NCI-H1105 (cell line): ENCODE measurements at places on chromosomes 2 and 18.

DNA sequence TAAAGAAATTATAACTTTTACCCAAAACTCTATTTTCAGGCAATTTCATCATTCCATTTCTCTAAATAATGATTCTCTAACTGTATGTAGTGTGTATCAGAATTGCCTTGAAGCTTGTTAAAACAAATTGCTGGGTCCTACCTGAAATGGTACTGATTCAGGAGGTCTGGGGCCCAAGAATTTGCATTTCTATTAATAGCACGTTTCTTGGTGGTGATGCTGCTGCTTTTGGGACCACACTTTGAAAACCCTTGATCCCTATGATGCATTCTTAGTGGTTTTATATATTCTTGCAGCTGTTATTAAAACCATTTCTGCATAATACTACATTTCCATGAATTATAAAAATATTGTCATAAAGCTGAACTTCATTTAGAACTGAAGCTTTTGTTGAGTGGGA lies 140.7 kb downstream of the NCK2 start:
- no peak for DNase-seq

GRCh38 chr2:50727636-50728339 lies 304.1 kb downstream of the NRXN1 start:
- DNase-seq: no peak

GRCh38 chr2:212034841-212035585 lies 503.6 kb downstream of the ERBB4 start:
- no peak for DNase-seq

DNA sequence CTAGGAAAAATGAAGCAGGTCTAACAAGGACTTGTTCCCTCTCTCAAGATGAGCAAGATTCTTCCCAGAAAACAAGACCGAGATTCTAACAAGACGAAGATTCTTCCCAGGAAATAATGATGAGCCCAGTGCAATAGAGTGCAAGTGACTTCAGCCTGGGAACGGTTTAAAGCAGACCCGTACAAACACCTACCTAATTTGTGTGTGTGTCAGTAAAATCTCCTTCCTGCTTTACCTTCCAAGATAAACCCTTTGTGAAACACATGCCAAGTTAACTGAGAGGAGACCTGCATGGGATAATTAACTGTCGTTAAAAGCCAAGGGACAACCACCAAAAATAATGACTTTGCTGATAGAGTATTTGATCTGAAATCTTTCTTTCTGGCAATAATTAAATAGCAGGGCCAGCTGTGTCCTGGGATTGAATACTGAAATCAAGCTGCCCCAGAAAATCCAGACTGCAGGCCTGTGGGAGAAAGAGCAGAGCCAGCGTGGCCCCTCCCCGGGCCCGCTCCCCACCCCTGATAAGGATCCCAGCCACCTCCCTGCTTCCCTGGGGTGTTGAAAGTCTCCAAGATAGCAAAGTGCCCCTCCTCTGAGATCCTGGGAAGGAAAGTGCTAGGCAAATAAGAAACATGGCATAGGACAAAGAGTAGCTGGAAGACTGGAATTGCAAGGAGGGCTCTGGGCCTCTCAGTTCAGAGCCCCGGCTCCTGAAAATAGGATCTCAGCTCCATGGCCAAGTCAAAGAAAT lies 145.5 kb downstream of the CYP26B1 start:
- no peak for DNase-seq

- DNase-seq: no peak
These were observed 16.3 kb downstream of the PCBP1 start for GRCh38 chr2:70103531-70104061.

- no peak for DNase-seq
These were observed 12.7 kb upstream of the NOSTRIN start for GRCh38 chr2:168789776-168790175.

GRCh38 chr2:50546790-50547189 lies 485.1 kb downstream of the NRXN1 start:
- peak; percentile 80 for DNase-seq

DNA sequence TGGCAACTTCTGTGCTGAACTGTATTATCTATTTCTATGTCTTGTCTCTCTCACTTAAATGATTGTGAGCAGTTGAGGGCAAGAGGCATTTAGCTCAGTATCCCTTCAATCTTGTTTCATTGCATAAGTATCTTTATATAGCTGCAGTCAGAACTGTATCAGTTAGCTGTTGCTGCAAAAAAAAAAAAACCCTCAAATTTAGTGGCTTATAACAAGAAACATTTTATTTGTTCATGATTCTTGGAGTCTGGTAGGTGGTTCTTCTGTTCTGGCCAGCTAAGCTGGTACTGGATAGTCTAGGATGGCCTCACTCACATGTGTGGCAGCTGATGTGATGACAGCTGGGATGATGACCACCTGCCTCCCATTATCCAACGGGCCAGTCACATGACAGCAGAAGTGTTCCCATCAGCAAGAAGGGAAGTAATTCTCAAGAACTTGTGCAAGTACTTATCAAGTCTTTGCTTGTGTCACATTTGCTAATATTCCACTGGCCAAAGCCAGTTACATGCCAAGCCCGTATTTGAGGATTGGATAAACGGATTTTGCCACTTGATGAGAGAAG lies 67.8 kb downstream of the SLC4A3 start:
- DNase-seq: no peak

GRCh38 chr2:230902180-230902899 lies 22.7 kb downstream of the GPR55 start:
- DNase-seq: peak; percentile 40

DNA sequence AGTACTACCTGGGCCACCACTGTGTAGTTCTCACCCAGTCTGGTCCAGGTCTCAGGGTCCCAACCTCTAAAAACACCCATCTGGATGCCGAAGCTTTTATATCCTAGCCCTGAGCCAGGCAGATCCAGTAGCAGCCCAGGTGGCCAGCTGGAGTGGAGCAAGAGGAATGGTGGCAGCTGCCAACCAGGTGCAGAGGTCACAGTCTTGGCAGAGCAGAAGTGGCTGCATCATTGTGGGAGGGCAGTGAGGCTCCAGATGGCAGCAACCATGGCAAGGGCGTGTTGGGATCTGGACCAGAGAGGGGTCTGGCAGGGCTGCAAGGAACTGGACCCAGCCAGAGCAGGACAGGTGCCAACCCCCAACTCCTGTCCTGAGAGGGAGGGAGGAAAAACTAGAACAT lies 72.2 kb upstream of the AGAP1 start:
- DNase-seq: no peak

DNA sequence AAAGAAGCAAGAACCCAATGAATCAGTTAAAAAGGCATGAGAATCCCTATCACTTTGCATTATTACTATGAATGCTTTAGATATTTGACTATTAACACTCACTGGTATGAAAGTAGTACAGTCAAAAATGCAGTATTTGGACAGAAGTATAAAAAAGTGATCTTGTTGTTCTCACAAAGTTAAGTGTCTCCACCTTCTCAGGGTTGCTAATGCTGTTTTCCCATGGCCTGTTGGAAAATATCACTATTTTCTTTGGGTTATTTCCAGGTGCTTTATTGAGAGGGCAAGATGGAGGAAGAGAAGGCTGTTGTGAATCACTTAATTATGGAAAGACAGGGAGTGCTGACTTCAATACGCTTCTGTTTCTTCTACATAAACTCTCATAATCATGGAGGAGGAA lies 13.6 kb upstream of the CREB1 start:
- DNase-seq: no peak

GRCh38 chr2:148909114-148909513 lies 34.1 kb downstream of the KIF5C start:
- DNase-seq: no peak

GRCh38 chr2:168678153-168678853 lies 124.1 kb upstream of the NOSTRIN start:
- DNase-seq: no peak

DNA sequence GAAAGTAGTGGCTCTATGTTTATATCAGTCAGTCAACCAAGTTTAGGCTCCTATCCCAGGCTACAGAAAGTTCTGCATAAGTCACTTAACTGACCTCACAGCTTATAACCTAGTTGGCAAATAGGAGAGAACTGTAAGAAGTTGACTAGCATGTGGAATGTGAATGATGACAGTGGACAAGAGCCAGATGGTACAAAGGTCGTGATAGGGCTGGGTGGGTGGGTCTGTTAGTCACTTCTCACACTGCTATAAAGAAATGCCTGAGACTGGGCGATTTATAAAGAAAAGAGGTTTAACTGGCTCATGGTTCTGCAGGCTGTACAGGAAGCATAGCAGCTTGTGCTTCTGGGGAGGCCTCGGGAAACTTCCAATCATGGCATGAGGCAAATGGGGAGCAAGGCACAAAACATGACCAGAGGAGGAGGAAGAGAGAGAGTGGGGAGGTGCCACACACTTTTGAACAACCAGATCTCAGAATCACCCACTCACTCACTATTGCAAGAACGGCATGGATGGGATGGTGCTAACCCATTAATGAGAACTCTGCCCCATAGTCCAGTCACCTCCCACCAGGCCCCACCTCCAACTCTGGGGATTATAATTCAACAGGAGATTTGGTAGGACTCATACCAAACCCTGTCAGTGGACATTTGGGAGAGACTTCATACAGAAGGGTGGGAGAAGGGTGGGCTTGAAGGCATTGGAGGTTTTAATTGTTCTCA lies 68.8 kb downstream of the LTBP1 start:
- no peak for DNase-seq

DNA sequence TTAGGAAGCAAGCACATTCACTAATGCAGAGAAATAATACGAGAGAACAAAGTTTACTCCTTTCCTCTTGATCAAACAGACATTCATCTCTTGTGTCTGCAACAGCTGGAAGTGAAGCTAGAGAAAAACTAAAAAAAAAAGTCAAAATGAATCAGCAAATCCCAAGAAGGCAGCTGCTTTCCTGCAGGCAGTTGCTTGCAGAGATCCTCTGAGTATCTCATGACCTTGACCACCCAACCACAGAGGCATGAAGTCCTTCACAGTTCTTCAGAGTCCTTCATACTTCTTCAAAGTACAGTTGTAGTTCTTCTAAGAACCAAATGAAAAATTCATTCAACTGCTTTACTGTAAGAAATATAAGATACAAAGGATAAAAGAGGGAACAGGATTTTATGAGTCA lies 97.2 kb upstream of the ACVR1C start:
- DNase-seq: no peak

DNA sequence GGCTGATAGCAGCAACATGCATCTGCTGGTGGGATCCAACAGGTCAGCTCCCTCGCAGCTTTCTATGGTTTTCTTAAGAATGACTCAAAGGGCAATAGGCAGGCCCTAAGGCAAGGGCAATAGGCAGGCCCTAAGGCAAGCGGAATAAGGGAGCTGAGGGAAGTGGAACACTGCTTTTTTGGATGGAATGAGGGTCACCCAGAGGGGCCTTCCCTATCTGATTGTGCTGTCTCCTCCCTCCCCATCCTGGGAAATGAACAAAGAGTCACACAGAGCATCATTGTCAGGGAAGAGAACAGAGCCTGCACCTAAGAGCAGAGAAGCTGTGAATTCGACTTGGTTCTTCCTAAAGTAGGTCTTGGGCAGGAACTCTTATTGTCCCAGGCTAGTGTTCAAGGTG lies 43.3 kb upstream of the PTPRM start:
- DNase-seq: no peak

GRCh38 chr2:179677077-179677688 lies 184.2 kb downstream of the ZNF385B start:
- no peak for DNase-seq

- no peak for DNase-seq
These were observed 24.3 kb upstream of the COL6A3 start for GRCh38 chr2:237438080-237438940.

- no peak for DNase-seq
These were observed 138.3 kb downstream of the PXDN start for GRCh38 chr2:1606046-1606400.

DNA sequence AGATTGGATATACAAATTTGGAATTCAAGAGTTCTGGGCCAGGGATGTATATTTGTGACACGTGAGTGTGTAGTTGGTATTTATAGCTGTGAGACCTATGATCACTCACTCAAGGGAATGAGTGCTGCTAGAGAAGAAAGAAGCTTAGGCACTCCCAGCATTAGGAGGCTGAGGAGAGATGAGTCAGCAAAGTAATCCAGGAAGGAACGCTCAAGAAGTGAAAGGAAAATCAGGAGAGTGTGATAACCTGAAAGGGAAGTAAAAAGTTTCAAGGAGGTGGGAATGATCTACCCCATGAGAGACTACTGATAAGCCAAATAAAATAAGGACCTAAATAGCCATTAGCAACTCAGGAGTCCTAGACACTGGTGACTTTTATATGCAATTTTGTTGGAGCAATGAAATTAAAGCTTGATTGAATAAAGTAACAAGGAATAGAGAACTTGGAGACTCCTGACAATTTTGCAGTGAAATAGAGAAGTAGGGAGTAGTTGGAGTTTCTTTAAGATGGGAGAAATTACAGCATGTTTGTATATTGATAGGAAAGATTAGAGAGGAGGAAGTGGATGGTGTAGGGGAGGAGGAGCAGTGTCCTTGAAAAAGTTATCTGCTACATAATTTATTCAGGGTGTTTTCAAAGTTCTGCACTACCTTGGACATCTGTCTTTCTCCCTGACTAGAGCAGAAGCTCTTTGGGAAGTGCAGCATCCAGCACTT lies 89.9 kb downstream of the UBE2E3 start:
- DNase-seq: no peak
